ENCODE measurements at places on chromosomes 3 and 15. TPM values are rescaled to one million over a fixed set of nuclear protein-coding genes. Genes with fewer than 3 reads are reported as not detected.

DNA sequence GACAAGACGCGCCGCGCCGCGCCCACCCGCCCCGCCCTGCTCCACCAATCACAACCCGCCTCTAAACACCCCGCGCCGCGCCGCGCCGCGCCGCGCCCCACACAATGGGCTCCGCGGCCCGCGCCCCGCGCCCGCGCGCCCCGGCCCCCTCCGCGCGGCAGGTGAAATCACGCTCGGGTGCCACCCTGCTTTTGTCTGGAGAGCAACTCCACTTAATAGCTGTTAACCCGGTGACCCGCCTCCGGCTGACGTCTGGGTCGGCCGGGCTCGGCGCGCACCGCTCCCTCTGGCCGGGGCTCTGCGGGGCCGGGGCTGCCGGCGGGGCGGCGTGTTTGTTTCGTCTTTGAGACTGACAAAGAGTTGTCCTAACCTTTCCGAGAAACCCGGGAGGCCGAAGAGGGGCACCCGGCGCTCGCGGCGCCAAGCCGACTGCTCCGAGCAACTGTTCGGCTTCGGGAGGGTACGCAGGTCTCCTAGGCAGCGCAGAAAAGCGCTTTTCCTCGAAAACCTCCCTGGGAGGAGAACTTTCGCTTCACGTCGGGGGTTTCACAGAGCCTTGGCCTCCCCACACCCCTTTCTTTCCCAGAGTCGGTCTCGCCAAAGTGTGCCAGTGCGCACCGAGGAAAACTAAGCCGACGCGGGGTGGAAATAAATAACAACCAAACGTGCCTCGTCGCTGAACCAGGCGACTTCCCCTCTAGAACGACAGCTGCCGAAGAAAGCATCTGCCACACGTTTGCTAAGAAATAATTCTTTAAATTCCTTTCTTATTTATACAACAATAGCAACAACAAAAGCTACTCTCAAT is 518.4 kb downstream of the FOXP1 start:
- peak; percentile 77 for DNase-seq

The GOLGA8G gene
- not detected for total RNA-seq

- DNase-seq: no peak
Observed at GRCh38 chr3:16378415-16378814, 113.4 kb downstream of the OXNAD1 start.

- DNase-seq: no peak
Observed at GRCh38 chr3:25354071-25354470, 74.0 kb upstream of the RARB start.

- no peak for DNase-seq
Observed at GRCh38 chr3:124510290-124510689, 220.0 kb upstream of the UMPS start.

- DNase-seq: peak; percentile 48
Observed at GRCh38 chr15:54707805-54708752, 488.7 kb downstream of the RSL24D1 start.

DNA sequence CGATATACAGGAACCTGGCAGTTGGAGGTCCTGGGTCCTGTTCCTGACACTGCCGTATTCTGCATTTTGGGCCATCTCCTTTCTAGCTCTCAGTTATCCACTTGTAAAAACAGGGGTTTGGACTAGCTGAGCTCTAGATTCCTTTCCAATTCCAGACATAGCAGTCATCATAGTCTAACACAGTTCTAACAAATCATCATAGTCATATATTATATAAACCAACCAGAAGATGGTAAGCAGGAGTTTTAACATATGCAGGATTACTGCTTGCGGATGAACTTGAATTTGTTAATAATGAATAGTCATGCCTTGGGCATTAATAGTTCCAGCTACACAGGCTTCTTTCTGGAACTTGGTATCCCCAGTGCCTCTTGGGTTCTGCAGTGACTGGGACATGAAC is 26.6 kb downstream of the MASP1 start:
- DNase-seq: no peak

The EPHB3 gene
- 2.5 TPM for total RNA-seq

The ZNF662 gene
- 8.7 TPM for total RNA-seq

The ATP13A5 gene
- 1.8 TPM for total RNA-seq

The PLAAT1 gene
- total RNA-seq: 1.5 TPM

GRCh38 chr3:46965151-46965550 is 11.4 kb downstream of the CCDC12 start:
- DNase-seq: no peak

DNA sequence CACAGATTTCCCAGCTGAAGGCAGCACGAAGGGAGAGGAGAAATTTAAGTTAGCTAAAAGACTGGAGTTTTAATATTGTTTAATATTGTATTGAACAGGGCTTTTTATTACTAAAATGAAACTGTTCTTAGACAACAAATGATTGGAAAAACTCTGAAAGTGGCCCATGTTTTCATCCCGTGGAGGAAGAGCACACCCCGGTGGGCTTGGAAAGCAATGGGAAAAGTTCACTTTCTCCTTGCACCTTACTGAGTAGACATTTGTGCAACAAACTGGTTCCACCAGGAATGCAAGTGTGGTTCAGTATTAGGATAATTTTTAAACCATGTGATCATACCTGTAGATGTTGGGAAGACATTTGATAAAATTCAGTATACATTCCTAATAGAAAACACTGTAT is 8.2 kb upstream of the ESYT3 start:
- DNase-seq: no peak

- no peak for DNase-seq
Observed at GRCh38 chr3:185200639-185201038, 47.8 kb upstream of the C3orf70 start.

GRCh38 chr3:16504242-16504641 is 9.3 kb downstream of the RFTN1 start:
- DNase-seq: no peak

DNA sequence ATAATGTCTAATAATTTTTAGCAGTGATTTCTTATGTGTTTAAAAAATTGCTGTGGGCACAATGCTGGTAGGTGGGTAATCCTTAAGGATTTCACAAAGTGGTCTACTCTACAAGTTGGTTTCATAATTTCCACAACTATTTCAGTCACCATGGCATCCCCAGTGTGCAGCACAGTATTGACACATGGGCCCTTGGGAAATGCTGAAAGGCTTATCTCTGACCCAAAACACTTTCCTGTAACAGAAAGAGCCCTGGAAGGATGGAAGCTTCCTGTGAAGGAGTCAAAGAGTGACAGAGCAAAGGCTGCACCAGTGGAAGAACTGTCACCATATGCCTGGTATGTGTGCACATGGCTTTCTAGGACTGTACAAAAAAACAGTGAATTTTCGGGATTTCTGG is 153.7 kb downstream of the ANO10 start:
- no peak for DNase-seq

The SCN11A gene
- 0.82 TPM for total RNA-seq
